ENCODE measurements at places on chromosomes 6 and 20.

DNA sequence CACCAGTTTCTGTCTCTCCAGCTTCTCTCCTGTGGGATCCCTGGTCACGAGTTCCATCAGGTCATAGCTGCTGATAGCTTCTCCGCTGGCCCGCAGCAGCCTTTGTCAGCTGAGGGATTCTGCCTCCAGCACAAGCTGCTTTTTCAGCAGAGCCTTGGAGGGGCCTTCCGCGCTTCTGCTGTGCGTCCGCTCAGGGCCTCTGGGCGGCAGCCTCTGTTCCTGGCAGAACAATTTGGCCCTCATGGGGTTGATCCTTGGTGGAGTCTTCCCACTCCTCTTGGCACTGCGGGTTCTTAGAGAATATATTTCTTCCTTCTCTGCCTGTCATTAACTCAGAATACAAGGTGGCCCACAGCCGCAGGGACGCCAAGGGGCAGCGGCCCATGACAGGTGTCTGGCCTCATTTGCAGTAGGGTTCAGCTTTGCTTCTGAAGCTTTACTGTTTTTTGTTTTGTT, 158.8 kb downstream of the DTNBP1 start:
- no peak for DNase-seq

DNA sequence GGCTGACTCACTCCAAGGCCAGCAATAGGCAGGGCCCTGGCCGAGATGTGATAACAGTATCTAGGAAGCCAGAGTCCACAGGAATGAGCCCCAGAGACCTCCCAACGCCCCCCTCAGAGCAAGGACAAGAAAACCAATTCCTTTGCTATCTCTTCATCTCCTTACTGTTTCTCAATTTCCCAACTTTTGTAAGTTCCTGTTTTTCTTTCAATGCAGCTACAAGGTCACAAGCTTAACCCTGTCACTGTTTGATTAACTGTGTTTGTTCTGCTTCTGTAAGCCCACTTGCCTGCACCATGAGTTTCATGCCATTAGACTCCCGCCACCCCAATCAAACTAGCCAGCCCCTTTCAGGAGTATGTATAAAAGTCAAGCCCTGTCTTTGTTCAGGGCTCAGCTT, 3.5 kb downstream of the FKBP1C start:
- DNase-seq: no peak

GRCh38 chr6:137020776-137021175, 24.0 kb downstream of the IL20RA start:
- no peak for DNase-seq

GRCh38 chr6:144158133-144158532, 7.8 kb downstream of the STX11 start:
- no peak for DNase-seq

Data from GM10248 (cell line).